ENCODE measurements at places on chromosomes 4 and X. TPM values are rescaled to one million over a fixed set of nuclear protein-coding genes. Genes with fewer than 3 reads are reported as not detected.

DNA sequence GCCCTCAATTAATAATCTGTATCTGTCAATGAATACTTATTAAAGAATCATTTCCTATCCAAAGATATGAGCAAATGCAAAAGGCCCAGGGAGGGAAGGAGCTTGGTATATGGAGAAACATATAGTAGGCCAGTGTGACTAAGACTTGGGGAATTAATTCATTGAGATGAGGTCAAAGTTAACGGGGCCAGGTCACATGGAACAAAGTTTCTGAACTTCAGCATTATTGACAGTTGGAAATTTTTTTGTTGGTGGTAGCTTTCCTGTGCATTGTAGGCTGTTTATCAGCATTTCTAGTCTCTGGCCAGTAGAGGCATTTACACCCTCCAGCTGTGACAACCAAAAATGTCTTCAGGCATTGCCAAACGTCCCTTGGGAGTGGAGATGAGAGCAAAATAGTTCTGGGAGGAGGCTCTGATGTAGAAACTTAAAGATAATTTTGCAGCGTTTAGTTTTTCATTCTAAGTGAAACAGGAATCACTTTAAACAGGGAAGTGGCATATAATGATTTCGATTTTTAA, 202.0 kb downstream of the SLC4A4 start:
- DNase-seq: no peak

DNA sequence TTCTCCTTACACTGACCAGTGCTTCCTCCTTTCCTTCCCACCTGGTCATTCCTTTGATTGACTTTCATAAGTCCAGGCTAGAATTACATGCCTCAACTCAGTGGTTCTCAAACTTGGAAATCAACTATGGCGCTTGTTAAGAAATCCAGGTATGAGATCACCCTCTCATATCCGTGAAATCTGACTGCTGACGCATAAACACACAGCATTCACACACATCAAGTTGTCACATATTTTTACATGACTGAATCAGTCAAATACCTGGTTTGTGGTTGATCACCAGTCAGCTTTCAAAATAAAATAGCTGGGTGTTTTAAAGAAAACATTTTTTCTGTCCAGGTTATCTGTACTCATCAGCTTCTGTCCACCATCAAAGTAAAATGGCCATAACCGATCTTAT, 433.5 kb downstream of the AFF2 start:
- DNase-seq: no peak

SERPINA7 gene
- total RNA-seq: not detected

DNA sequence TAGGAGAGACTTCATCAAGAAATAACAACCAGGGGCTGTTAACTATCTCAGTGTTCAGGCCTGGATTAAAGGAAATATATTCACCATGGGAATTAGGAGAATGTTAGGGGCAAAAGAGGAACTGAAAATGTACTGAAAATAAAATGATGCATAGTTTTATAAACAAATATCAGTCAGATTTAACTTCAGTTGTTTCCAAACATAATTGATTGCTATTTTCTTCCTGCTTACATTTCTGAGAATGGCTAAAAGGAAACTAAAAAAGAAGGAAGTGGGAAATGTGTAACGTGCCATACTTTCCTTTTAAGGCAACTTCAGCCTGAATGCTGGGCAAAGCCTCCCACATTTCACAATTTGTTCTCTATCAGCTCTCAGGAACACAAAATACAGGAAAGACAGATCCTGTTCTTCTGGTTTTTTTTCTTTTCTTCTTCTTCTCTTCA, 178.1 kb downstream of the MAML3 start:
- no peak for DNase-seq

DNA sequence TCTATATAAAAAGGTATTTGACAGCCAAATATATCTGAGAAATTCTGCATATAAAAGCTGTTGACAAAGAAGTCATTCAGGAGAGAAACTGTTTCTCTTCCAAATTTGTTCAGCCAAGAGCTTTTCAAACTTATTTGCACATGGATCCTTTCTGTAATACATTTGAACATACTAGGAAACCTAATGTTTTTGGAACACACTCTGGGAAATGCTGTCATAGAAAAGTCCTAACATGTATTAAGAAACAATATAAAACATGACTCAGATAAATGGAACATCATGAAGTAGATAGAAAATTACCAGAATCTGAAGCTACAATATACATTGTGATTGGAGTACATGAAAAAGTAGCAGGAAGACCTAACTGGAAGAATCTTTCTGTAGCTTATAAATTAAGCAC, 781.5 kb upstream of the EPHA5 start:
- DNase-seq: no peak

DNA sequence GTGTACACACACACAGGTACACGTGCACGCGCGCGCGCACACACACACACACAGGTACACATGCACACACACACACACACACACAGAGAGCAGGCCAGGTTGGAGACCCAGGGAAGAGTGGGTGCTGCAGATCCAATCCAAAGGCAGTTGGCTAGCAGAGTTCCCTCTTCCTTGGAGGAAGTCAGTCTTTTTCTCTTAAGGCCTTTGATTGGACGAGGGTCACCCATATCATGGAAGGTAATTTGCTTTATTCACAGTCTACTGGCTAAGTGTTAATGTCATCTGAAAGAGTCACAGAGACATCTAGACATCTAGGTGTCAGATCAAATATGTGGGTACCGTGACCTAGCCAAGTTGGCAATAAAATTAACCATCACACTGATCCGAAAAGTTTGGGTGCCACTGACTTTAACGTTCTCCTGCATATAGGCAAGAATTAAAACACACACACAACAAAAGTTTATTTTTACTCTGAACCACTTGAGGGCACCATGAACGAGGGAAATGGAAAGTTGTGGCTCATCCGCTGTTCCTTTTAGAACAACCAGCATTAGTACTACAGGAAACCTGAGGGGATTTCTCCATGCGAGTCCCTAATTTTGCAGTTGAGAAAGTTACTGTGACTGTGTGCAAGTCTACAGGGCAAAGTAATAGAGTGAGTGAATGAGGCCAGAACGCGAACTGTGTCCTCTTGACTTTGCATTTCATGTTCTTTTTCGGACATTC, 66.0 kb upstream of the STOX2 start:
- no peak for DNase-seq

- no peak for DNase-seq
These were observed 40.6 kb upstream of the NAP1L5 start for GRCh38 chr4:88738180-88738579.

DNA sequence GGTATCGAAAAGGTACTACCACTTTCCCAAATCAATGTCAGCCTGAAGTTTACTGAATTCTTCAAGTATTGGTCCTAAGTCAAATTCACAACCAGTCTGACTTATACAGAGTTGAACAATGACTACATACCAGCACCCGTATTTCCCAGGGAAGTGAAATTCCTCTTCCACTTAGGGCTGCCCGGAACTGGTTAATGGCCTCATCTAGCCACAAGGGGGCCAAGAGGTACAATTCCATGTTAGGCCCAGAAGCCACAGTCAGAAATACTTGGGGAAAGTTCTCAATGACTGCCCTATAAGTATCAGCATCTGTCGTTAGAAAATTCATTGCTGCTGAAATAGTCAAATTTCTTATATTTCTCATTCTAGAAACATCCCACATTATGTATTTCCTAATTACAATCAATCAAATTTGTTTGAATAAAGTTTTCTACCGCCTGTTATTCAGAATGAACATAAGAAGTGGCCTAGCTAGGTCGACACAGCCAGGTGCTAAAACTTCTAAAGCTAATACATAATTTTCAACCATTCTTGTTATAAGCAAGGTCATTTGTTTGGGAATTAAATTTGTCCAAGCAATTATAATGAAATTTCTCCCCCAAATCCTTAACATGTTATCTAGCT, 5.6 kb upstream of the PCDH7 start:
- DNase-seq: peak; percentile 53

DNA sequence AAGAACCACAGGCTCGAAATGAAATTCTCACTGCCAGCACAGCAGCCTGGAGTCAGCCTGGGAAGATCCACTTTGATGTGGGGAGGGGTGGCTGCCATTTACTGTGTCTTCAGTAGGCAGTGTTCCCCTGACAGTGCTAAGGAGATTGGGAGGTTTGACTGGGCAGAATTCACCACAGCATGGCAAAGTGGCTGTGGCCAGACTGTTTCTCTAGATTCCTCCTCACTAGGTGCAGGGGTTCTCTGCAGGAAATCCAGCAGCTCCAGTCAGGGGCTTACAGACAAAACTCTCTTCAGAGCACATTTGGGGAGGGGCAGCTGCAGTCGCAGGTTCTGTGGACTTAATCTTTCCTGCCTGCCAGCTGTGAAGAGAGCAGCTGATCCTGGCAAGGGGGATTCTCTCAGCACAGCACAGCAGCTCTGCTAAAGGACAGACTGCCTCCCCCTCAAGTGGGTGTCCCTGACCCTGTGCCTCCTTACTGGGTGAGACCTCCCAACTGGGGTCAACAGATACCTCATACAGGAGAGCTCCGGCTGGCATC, 1174.0 kb downstream of the RAPGEF2 start:
- DNase-seq: no peak

TRO gene
- total RNA-seq: 49.5 TPM

GSPT2 gene
- 27.7 TPM for total RNA-seq

All from H1 (cell line).